D341Med (cell line): ENCODE measurements at places on chromosomes 12 and 14.

GRCh38 chr14:60350366-60350720, 101.3 kb downstream of the PPM1A start:
- DNase-seq = no peak

- DNase-seq = no peak
Observed at GRCh38 chr12:15364221-15365160, 42.2 kb downstream of the PTPRO start.

DNA sequence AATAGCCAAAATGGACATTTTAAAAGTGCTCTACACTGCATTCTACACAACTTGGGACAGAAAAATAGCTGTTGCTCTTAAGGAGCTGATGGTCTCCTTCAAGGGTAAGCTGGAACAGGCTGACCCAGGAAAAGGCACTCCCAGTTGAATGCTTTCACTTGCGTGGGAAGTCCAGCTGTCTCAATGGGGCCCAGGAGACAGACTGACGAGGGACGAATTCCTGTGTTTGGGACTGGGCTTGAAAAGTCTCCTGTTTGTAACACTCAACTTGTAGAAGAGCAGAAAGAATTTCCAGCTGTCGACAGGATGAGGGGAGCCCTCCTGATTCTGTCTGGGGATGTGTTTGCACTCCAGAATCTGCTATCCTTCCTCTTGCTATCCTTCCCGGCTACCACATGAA, 180.8 kb downstream of the ZFP36L1 start:
- no peak for DNase-seq

- no peak for DNase-seq
Observed at GRCh38 chr12:132480623-132481132, 9.3 kb upstream of the FBRSL1 start.

DNA sequence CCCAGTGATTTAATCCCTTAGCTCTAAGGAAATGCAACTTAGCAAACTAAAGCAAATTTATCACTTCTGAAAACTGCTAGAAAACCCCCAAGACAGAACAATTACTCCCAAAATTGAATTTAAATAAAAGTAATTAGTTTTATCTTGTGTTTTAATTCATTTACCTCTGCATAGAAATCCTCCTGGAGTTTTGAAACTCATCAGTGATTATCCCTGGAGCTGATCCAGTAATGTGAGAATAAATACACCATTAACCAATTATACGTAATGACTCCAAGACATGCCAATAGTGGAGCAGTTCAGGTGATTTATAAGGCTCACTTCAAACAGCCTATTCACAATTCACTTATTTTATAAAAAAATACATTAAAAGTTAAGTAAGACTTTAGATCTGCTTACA, 855.3 kb upstream of the FLRT2 start:
- no peak for DNase-seq

DNA sequence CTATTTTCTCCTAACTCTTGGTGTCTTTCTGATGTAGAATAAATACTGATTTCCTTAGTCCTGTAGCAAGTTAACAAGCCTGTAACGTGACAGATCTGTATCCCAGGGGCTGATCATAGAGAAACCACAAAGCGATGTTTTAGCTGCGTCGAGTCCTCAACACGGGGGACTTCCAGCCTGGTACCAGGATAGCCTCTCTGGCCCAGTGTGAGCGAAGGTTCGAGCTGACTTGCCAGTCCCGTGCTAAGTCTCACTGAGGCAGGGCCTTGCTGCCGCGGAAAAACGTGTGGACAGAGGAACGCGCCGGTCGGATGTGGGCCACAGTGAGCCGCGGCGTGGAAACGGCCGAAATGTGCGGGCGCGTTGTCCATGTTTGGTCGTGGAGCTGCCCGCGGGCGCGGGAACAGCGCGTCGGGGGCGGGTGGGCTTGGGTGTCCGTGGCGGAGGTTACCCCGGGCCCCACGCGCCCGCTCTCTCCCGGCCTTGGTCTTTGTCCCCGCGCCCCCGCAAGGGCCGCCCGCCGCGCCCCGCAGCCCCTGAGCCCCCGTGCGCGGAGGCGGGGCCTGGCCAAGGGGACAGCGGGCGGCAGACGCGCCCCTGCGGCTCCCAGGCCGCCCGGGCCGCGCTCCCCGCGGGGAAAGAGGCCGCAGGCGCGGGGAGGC, 531 bp upstream of the EML1 start:
- no peak for DNase-seq

DNA sequence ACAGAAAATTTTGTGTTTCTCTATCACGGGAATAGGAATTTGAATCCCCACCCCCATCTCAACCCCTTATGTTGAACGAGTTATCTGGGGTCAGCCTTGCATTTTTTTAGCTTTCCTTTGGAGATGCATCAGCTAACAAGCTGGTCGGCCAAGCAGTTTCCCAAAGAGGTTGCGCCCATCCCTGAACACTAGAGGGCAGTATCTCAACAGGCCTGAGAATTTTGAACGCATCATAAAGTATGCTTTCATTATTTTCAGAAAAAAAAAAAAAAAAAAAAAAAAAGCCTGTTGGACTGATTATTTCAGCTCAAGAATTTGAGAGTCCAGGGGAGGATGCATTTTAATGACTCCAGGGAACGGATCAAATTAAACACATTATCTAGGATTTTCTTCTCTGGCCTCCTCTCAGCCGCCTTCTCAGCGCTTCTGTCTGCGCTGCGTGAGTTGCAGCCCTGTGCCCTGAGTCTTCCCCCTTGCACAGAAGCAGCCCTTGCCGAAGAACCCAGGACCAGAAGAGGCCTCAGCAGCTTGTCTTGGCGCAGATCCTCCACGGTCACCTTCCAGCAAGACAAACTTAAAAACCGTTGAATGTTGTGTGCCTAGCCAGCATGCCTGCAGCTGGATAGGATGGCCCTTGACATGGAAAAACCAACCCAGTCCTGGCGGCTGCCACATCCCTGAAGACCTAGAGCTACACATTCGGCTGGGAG, 76.6 kb upstream of the GZMB start:
- peak; percentile 72 for DNase-seq

- peak; percentile 70 for DNase-seq
Observed at GRCh38 chr12:65825183-65825506, 862 bp downstream of the HMGA2 start.

GRCh38 chr12:30603129-30603528, 92.5 kb downstream of the IPO8 start:
- no peak for DNase-seq

GRCh38 chr12:68455691-68456345, 123.7 kb upstream of the MDM1 start:
- DNase-seq = no peak

- DNase-seq = no peak
Observed at GRCh38 chr12:105393587-105393986, 63.1 kb downstream of the C12orf75 start.

DNA sequence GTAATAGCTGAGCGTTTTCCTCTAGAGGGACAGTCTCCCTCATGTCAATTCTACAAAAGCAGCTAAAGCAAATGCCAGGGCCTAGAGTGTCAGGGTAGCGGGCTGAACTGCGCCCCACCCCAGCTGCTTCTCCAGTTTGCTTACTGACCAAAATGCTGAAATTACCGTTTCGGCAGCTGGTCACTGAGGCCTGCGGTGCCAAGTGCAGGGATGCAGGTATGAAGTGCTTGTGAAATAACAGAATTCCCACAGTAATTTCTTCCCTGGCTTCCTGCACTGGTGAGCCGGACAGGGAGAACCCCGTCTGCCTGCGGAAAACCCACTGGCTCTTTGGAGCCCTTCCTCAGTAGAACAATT, 19.1 kb downstream of the PSMC1 start:
- no peak for DNase-seq

DNA sequence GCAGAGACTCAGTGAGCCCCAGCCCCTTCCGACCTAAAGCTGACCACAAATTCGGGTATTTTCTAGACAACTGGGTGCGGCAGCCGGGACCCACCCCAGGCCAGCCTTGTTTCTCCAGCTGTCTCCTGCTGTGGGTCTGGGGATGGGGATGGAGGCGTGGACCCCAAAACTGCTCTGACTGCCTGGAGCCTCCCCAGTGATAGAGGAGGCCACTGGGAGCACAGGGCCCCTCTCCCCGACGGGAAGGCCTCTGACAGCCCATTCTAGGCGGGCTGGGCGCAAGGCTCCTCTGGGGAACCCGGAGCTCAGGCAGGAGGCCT, 38.2 kb upstream of the TDRD9 start:
- no peak for DNase-seq

GRCh38 chr14:42420071-42420470, 813.4 kb downstream of the LRFN5 start:
- no peak for DNase-seq

DNA sequence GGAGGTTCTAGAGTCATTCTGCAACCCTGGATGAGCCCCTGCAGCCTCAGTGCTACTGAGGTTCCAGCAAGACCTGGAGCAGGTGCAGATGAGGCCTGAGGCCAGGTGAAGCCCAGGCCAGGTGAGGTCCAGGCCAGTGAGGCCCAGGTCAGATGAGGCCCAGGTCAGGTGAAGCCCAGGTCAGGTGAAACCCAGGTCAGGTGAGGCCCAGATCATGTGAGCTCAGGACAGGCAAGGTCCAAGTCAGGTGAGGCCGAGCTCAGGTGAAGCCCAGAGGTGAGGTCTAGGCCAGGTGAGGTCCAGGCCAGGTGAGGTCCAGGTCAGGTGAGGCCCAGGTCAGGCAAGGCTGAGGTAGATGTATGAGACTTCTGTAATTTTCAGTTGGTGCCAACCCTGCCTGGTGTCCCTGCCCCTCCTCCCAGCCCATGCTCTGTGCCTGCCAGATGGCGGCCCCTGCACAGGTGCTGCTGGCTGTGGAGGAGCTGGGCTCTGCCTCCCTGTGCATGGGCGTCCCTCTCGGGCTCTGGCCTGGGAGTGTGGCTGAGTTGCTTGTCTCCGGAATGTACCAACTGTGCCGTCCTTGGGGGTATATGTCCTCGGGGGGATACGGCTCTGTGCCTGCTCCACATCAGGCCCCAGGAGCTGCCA, 388.5 kb downstream of the TMEM121 start:
- DNase-seq = no peak

DNA sequence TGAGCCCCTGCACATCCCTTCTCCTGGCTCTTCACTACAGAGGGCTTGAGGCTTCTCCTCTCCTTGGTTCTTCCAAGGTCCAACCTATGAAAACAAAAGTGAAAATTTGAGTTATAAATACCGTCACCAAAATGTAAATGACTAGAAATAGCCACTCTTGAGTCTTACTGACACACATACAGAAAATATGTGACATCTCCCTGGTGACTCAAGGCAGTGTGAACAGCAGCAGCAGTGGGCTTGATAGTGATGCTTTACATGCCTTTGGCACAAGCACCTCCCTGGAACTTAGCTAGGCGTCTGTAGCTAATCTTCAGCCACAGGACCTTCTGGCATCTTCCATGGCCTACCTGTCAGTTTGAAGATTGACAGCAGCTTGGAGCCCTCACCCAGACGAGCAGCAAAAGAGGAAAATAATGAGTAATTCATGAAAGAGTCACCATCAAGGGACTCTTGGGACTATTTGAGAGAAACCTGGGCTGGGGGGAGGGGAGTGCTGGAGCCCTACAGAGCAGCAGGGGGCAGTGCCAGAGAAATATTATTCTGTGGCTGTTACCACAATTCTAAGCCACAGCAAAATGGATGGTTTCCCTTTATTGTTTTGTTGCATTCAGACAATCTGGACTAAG, 158.0 kb downstream of the KCNK10 start:
- DNase-seq = no peak

DNA sequence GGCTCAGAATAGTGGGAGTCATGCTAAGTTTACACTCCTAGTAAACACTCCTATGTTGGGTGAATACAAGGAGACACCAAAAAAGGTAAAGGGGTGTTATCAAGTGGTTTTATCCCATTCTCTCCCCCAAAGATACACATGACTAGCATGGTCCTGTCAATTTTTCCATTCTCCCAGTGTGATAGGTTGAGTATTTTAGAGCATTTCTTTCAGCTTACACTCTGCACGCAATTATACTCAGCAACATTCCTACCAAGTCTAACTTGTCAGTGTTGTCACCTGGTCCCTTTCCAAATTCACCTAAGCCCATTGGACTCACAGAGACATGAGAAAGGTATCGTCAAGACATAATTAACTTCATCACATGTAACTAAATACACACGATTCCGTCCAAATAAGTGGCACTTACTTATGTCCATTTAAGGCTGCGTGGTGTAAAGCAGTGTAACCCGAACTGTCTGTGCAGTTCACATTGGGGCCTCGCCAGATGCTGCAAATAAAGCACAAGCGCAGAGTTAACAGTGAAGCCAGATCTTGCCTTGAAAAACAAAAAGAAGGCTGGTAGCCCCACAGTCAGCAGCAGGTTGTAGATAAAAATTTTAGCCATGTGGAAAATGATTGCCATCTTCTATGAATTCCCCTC, 159.7 kb downstream of the ANKS1B start:
- no peak for DNase-seq

GRCh38 chr14:56036353-56036752, 81.9 kb upstream of the PELI2 start:
- no peak for DNase-seq

GRCh38 chr12:95848575-95849388, 10.0 kb upstream of the SNRPF start:
- no peak for DNase-seq

DNA sequence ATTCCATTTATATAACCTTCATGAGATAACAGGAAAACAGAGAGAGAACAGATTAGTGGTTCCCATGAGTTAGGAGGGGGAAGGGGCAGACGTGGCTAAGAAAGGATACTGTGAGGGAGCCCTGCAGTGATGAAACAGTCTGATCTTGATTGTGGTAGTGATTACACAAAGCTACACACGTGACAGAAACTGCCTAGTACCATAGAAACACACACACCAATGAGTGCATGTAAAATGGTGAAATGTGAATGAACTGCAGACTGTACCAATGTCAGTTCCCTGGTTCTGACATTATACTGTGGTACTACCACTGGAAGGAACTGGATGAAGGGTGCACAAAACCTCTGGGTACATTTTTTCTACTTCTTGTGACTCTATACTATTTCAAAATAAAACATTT, 36.9 kb downstream of the NRDE2 start:
- DNase-seq = no peak

- DNase-seq = no peak
Observed at GRCh38 chr14:38611928-38612327, 356.0 kb upstream of the CLEC14A start.

DNA sequence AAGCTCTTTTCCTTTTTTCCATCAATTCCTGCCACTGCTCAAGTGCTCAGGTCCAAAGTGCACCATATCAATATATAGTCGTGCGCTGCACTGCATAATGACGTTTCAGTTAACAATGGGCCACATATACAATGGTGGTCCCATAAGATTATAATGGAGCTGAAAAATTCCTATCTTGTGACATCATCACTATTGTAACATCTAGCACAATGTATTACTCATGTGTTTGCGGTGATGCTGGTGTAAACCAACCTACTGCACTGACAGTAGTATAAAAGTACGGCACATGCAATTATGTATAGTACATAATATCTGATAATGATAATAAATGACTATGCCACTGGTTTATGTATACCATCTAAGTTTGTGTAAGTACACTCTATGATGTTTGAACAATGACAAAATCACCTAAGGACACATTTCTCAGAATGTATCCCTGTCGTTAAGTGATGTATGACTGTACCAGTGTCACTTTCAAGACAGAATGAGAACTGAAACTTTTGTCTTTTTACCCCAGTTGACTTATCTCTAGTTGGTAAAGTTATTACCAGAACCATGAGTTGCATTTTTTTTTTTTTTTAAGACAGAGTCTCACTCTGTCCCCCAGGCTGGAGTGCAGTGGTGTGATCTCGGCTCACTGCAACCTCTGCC, 53.7 kb upstream of the INSM2 start:
- DNase-seq = no peak
